Osteoblast (primary cell): ENCODE measurements at places on chromosomes 4 and X. TPM values are rescaled to one million over a fixed set of nuclear protein-coding genes. Genes with fewer than 3 reads are reported as not detected.

GRCh38 chrX:149650162-149650561 lies 18.6 kb upstream of the TMEM185A start:
- DNase-seq, result no peak

- DNase-seq, result peak; percentile 22
Observed at GRCh38 chr4:119172223-119172622, 36.6 kb downstream of the MYOZ2 start.

- DNase-seq, result no peak
Observed at GRCh38 chr4:11131491-11131890, 297.2 kb downstream of the HS3ST1 start.

DNA sequence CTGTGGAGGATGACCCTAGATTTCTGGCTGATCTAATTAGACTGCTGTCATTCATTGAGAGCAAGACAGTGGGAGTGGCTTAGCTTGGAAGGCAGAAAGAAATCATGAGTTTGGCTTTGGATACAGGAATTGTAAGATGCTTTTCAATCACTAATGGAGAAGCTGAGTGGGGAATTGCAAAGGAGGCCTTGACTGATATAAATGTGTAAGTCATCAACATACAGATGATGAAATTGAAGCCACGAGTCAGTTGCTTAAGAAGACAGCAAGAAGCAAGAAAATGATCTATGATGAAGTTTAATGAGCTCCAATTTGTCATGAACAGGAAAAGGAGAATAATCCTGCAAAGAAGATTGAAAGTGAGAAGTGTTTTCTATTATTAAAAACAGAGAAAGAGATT lies 136.7 kb upstream of the C1QTNF7 start:
- DNase-seq, result no peak

DNA sequence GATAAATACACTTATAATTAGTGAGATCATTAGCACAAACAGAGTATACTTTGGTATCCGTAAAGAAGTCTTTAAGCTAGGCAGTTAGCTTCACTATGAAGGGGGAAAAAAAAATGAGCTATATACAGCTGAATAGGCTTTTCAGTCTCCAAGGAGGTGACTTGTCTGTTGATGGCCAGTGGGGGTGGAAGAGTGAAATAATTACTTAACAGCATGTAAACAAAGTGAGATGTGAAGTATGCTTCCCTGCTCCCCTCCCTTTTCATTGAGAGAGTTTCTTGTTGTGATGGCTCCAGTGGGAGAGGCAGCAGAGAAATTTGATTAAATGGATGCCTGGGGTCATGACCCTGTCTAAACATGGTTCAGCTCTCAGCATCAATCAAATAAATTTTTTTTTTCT lies 180.9 kb downstream of the DACH2 start:
- DNase-seq, result no peak

- no peak for DNase-seq
Observed at GRCh38 chrX:15960237-15960636, 105.6 kb upstream of the AP1S2 start.

DNA sequence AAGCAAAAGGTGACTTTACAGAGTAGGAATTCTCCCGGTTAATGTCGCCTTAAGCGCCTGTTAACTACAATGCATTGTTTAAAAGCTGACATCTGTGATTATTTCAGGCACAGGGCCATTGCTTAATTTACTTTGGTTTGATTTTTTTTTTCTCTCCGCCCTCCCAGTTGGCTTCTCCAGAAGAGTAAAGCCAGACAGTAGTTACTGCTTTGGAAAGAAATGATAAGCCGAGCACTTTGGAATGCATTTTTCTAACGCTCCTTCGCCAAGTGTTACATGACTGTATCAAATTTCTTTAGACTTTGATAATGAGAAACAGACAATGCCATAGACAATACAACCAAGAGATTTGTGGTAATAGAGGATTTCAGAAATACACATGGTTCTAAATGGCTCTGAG lies 383.0 kb upstream of the TENM3 start:
- DNase-seq, result no peak

- DNase-seq, result peak; percentile 89
Observed at GRCh38 chrX:153778684-153779101, 2.1 kb upstream of the SRPK3 start.

DNA sequence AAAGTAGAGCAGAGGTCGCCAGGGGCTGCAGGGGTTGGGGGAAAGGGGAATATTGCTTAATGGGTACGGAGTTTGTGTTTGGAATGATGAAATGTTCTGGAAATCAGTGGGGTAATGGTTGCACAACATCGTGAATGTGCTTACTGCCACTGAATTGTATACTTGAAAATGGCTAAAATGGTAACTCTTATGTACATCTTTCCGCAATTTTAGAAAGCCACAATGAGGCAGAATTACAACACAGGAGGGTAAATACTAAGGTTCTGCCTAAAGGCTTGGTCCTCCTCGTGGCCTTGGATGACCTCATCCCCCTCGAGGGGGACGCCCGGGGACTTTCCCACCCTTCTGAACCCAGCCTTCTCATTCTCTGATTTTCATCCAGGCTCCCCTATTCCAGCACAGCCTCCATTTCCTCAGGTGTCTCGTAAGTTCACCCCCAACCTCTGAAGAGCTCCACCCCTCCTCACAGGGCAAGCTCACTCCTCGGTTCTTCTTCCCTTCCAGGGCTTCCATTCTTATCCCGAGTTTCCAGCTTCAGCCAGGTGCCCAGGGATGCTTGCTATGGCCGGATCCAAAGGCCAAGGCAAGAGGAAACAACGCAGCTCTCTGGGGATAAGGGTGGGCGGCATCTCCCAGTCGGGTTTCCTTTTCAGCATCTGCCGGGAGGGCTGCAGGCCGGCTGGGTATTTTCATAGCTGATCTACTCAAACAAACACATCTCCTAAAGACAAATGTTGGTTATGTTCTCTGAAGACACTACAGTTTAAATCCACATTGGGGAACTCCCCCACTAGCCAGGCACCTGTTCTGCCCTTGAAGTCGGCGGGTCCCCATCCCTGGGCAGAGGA lies 71.3 kb upstream of the ACSL1 start:
- DNase-seq, result no peak

DNA sequence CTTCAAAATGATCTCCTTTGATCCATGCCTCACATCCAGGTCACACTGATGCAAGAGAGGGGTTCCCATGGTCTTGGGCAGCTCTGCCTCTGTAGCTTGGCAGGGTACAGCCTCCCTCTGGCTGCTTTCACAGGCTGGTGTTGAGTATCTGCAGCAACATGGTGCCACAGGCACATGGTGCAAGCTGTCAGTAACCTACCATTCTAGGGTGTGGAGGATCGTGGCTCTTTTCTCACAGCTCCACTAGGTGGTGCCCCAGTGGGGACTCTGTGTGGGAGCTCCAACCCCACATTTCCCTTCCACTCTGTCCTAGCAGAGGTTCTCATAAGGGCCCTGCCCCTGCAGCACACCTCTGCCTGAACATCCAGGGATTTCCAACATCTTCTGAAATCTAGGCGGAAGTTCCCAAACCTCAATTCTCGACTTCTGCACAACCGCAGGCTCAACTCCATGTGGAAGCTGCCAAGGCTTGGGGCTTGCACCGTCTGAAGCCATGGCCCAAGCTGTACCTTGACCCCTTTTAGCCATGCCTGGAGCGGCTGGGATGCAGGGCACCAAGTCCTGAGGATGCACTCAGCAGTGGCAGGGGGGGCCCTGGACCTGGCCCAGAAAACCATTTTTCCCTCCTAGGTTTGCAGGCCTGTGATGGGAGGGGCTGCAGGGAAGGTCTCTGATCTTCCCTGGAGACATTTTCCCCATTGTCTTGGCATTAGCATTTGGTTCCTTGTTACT lies 137.8 kb upstream of the NUDT6 start:
- no peak for DNase-seq

GRCh38 chr4:172680691-172681090 lies 487.9 kb upstream of the GALNT7 start:
- DNase-seq, result no peak

GRCh38 chrX:106952538-106952937 lies 32.3 kb downstream of the CLDN2 start:
- no peak for DNase-seq

GRCh38 chr4:123430031-123430430 lies 33.4 kb downstream of the SPRY1 start:
- DNase-seq, result no peak

DNA sequence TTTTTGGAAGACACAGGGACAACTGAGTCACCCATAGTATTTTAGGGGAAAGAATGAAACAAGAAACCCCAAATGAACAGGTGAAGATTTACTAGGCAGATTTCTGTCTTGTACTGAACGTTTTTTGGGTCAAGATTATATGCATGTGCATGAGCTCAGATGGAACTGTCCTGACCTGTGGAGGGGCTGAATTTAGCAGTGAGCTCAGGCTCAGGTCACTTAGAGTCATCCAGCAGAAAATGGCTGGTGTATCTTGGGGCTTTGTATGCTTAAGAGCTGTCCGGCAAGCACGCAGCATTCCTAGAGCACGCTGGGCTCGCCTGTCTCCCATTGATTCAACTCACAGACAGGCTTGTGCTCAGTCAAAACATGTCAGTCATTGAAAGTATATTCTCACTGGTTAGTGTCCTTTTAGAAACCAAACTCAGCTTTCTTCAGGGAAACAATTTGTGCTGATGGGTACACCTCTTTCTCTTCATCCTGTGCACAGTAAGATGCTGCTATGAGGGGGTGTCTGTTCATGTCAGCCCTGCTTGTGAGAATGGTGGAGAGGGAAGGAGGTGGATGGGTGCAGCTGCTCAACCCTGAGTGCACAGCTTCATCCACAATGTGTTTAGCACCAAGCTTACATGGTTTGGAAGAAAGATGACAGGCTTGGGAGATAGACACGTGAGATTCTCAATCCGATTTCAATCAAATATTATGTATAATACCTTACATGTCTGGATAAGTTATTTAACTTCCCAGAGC lies 47.5 kb upstream of the PDLIM3 start:
- DNase-seq, result no peak

DNA sequence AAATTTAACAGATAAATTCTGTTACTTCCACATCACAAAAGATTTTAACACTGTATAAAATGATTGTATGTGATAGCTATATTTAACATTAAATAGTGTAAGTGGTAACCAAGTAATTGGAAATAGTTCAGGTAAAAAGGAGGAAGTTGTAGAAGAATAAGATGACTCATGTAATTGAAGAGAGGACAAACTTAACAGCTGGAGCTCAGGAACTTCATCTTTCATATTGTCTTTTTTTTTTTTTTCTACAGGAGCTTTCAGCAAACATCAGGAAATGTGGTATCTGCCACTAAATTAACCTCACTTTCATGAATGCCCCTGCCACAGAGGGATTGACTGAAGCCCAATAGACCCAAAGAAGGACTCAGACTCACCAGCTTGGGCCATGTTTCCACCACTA lies 188.4 kb upstream of the VEGFC start:
- no peak for DNase-seq

- peak; percentile 44 for DNase-seq
Observed at GRCh38 chr4:165715989-165716388, 157.0 kb upstream of the TLL1 start.

DNA sequence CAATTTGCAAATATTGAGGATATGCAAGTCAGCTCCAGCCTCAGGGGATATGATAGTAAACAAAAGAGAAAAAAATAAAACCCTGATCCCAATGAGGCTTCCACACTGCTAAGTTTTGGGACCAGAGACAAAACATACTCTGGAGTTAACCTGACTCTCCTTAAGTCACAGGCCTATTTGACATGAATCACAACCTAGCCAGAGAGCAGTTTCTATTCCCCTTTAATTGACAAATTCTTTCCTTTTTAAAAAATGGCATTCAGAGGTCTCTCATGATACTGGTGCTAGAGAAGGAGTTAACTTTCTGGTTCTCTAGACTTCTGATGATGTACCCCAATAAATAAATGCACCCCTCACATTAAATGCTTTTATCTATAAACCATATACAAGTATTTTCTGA lies 8.8 kb downstream of the ACSL1 start:
- DNase-seq, result no peak

DNA sequence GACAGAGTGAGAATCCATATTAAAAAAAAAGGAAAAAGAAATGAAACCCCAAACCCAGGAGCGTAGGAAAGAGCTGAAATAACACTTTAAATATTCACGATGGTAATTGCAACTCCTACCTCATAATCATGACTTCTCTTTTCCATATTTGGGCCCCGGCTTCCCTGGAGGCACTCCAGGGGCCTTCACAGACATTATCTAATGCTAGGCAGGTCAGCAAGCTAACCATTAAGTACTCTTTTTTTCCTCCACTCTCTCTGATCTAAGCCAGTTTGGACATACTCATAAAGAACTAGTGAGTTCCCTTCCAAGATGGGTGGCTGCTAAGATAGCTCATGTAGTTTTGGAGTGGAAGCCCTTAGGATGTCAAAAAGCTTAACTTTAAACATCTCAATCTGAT lies 83.2 kb downstream of the SH3KBP1 start:
- no peak for DNase-seq

GRCh38 chr4:184457535-184458249 lies 16.7 kb downstream of the IRF2 start:
- no peak for DNase-seq

DNA sequence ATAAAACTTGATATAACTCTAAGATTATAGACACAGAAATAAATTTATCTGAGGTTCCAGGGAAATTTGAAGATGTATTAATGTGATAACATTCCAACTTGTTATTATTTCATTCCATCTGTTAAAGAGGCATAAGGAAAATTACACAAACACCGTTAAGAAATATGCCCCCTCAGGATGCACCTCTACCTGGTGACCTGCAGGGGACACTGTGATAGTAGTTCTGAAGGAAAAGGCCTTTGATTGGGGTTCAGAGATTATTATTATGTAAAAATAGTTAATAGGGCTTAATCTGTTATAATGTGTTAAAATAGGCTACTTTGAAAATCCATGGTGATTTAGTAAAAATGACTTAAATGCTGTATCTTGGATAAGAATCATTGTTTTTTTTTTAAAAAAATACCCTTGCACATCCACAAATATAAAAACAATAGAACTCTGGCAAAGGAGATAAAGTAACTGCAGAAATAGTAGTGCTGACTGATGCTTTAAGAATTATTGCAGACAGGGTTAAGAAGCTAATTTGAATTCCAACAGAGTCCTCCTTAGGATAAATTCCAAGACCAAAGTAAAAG lies 6.1 kb upstream of the ABRAXAS1 start:
- DNase-seq, result peak; percentile 22

ENAM gene
- not detected in 2 replicates for total RNA-seq

UGT2B17 gene
- total RNA-seq, result not detected in 2 replicates

KLHL13 gene
- 10.3 and 13.8 TPM in 2 replicates for total RNA-seq

TRPC5OS gene
- total RNA-seq, result not detected in 2 replicates

CASP3 gene
- total RNA-seq, result 56.0 and 59.4 TPM in 2 replicates

LGI2 gene
- total RNA-seq, result under 0.01 TPM in 2 replicates

DUX4 gene
- total RNA-seq, result not detected in 2 replicates

NSG1 gene
- not detected in 2 replicates for total RNA-seq
